ENCODE measurements at places on chromosomes 2 and 18. TPM values are rescaled to one million over a fixed set of nuclear protein-coding genes. Genes with fewer than 3 reads are reported as not detected.

The DOK6 gene
- total RNA-seq: not detected

The FIGN gene
- total RNA-seq: not detected

The PLCD4 gene
- 0.26 TPM for total RNA-seq

The GNAL gene
- 24.5 TPM for total RNA-seq

The ECEL1 gene
- total RNA-seq: 8.9 TPM

The KCNE4 gene
- not detected for total RNA-seq

The ICA1L gene
- 5.5 TPM for total RNA-seq

GRCh38 chr2:24262421-24262970 is 87.6 kb downstream of the FAM228A start:
- no peak for DNase-seq

GRCh38 chr2:67534745-67535144 is 137.6 kb downstream of the ETAA1 start:
- no peak for DNase-seq

- no peak for DNase-seq
These were observed 284.4 kb upstream of the PARD3B start for GRCh38 chr2:204260901-204261300.

DNA sequence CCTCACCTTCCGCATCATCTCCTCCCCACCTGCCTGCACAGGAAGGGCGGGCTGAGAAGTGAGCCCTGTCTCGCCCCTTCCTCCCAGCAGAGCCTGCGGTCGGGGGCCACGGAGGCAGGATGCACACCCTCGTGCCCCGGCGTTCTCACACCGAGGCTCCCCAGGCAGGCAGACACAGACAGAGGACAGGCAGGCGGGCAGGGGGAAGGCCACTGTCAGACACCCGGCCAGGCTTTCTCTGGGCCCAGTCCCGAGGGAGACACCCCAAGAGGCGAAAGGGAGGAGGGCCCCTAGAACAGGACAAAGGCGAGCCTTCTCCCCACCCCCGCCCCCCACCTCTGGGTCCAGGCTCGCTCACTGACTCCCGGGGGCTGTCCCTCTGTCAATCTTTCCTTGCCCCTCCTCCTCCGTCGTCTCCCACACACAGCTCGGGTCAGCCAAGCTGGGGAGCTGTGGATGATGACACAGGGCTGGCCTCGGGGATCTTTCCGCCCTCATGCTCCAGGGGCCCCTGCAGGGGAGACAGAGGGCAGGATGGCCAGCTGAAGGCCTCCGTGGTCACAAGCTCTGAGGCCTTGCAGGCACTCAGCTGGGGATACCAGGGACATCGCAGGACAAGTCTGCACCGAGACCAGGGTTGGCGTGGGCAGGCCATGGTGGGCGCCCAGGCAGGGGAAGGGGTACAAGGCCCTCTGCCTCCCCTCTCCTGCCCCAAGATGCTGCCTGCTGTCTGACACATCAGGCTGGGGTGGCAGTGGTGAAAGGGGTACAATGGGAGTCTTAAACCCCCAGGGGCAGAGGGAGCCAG is 24.9 kb downstream of the BIN1 start:
- no peak for DNase-seq

GRCh38 chr2:138724729-138725459 is 55.3 kb downstream of the NXPH2 start:
- no peak for DNase-seq

DNA sequence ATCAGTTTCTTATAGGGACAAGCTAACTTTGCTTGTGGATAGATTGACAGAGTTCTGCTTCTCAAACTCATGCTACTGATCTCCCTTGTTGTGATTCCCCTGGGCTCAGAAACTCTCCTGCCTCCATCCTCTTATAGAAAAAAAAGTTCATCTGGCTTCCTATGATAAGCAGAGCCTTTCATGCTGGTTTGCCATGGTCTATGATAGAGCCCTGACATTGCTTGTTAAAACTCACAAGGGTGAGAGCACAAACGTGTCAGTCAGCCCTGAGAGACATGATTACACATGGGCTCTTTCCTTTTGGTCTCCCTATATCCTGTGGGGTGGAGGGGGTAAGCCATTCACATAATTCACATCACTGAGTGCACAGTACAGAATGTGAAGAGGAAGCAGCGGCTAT is 121.8 kb downstream of the TDRD15 start:
- DNase-seq: no peak

DNA sequence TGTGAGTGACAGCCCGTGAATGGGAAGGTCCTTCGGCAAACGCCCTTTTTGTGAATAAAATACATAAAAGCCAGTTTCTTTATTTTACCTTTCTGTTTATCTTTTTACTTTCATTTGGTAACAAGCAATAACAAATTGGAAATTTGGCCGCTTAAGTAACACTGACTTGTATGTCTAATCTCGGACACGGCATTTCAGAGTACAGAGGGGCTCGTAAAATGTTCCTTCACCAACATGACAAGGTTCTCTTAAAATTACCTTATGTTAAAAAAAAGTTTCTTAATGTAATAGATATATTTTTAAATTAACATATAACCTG is 558 bp upstream of the NEMP2 start:
- no peak for DNase-seq

- no peak for DNase-seq
These were observed 13.5 kb upstream of the DOK6 start for GRCh38 chr18:69387186-69387585.

GRCh38 chr2:83705146-83705545 is 753.9 kb downstream of the SUCLG1 start:
- no peak for DNase-seq

GRCh38 chr2:157236404-157236803 is 21.1 kb upstream of the GALNT5 start:
- DNase-seq: no peak

DNA sequence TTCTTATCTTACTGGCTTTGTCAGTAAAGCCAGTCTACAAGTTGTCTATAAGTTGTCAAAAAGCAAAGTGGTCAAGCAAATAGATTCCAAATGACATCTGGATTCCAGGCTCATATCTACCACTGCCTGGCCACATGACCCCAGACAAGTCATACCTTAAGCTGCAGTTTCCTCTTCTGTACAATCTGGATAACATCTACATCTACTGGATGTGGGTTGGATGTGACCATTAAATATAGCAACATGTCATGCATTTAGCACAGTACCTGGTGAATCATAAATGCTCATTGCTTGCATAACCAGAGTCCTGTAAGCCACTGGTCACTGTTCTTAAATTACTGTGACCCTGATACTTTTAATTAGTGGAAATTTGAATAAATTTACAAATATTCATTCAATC is 16.8 kb downstream of the COBLL1 start:
- DNase-seq: no peak

GRCh38 chr2:9002313-9002636 is 1.2 kb downstream of the MBOAT2 start:
- no peak for DNase-seq

DNA sequence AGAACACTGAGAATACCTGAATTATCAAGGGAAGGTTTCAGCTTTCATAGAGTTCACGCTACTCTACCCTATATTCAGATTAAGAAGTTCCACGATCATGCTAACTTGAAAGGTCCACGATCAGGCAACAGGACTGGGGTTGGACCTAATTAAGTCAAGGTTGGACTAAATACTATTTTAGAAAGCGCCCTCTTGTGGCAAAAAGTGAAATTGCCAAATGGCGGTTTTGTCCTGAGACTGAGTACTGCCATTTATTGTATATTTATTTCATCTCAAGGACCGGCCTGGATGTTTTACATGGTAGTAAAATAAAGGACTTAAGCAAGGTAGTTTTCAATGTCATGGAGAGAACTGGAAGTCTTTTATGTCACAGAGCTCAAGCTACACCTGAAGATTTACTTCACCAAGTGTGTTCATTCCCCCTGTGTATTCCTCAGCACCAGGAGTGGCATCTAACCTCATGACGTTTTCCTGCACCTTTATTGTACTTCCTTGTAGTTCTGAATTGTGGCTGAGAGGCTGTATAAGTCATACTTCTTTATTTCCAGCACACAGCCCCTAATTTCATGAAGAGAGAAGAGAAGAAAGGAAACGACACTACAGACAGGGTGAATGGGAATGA is 56.8 kb downstream of the SRD5A2 start:
- peak; percentile 46 for DNase-seq

GRCh38 chr2:167925758-167926157 is 321.6 kb downstream of the STK39 start:
- DNase-seq: no peak

DNA sequence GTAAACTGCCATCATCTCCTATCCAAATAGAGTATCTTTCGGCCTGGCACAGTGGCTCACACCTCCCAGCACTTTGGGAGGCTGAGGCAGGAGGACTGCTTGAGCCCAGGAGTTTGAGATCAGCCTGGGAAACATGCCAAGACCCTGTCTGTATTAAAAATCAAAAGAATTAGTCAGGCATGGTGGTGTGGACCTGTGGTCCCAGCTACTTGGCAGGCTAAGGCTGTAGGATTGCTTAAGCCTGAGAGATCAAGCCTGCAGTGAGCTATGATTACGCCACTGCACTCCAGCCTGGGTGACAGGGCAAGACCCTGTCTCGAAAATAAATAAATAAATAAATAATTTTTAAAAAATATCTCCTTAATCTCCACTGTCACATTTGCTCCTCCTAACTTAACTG is 14.7 kb upstream of the ARPC2 start:
- no peak for DNase-seq

- DNase-seq: no peak
These were observed 38.1 kb downstream of the TMEM131 start for GRCh38 chr2:97957432-97958183.

Measured in Caco-2 (cell line).